ENCODE measurements at places on chromosomes 4 and X. TPM values are rescaled to one million over a fixed set of nuclear protein-coding genes. Genes with fewer than 3 reads are reported as not detected.

Gene ASB12
- total RNA-seq: 0.29 TPM

DNA sequence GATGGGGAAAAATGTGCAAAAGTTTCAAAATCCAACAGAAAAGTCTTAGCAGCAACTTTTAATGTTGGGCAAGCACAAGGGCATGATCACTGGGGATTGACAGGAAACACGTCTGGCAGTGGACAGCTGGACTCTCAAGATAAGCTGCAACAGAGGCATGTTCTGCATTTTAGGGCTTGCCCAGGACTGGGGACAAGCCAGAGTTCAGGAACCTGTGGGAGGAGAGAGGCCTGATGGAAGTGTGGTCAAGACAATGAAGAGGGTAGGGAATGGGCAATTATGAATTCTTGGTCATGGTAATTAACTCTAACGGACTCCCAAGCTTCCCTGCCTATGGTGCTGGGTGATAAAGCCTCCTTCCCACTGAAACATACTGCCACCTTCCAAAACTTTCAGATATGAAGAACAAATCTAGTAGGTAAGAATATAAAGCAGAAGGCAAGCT, 48.4 kb downstream of the ANXA3 start:
- no peak overlapping the region for H3K27ac ChIP-seq
- DNase-seq: no peak
- peaks cover 7% of the 10 kb centered on the region for H3K27me3 ChIP-seq
- H3K36me3 ChIP-seq: no peaks in the 10 kb centered on the region

- H3K4me1 ChIP-seq: no peaks in the 10 kb centered on the region
- no peak for DNase-seq
- no peaks in the 10 kb centered on the region for H3K36me3 ChIP-seq
These were observed 254.4 kb downstream of the NPFFR2 start for GRCh38 chr4:72286185-72286584.

Gene CITED1
- total RNA-seq: not detected

- no peak overlapping the region for H3K27ac ChIP-seq
- H3K36me3 ChIP-seq: peaks cover 26% of the 10 kb centered on the region
- DNase-seq: no peak
These were observed 60.9 kb downstream of the CLOCK start for GRCh38 chr4:55485821-55486220.

DNA sequence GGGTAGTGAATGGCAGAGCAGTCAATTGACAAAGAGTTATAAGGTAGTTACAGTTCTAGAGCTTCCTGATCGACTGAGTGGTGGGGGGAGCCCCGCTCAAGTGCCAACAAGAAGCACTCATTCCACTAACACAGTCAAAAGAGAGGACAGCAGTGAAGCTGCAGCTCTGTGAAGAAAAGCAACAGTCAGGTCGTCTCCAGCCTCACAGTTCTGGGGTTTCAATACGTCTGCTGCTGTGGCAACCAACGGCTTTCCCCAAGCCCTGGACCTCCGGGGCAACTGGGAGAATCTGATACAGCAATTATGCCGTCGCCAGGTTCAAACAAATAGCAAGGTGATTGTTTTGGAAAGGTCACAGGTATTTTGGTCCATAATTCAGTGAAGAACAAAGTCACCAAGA, 30.8 kb downstream of the GPM6B start:
- no peaks in the 10 kb centered on the region for H3K27me3 ChIP-seq
- no peak overlapping the region for H3K4me3 ChIP-seq
- H3K36me3 ChIP-seq: no peaks in the 10 kb centered on the region
- DNase-seq: no peak
- no peaks in the 10 kb centered on the region for H3K4me1 ChIP-seq
- no peak overlapping the region for H3K27ac ChIP-seq

GRCh38 chrX:150455215-150455608, 92.1 kb downstream of the MAMLD1 start:
- H3K4me1 ChIP-seq: peaks cover 29% of the 10 kb centered on the region
- no peak overlapping the region for H3K4me3 ChIP-seq
- peaks cover 2% of the 10 kb centered on the region for H3K27me3 ChIP-seq
- H3K36me3 ChIP-seq: no peaks in the 10 kb centered on the region
- no peak overlapping the region for H3K27ac ChIP-seq

DNA sequence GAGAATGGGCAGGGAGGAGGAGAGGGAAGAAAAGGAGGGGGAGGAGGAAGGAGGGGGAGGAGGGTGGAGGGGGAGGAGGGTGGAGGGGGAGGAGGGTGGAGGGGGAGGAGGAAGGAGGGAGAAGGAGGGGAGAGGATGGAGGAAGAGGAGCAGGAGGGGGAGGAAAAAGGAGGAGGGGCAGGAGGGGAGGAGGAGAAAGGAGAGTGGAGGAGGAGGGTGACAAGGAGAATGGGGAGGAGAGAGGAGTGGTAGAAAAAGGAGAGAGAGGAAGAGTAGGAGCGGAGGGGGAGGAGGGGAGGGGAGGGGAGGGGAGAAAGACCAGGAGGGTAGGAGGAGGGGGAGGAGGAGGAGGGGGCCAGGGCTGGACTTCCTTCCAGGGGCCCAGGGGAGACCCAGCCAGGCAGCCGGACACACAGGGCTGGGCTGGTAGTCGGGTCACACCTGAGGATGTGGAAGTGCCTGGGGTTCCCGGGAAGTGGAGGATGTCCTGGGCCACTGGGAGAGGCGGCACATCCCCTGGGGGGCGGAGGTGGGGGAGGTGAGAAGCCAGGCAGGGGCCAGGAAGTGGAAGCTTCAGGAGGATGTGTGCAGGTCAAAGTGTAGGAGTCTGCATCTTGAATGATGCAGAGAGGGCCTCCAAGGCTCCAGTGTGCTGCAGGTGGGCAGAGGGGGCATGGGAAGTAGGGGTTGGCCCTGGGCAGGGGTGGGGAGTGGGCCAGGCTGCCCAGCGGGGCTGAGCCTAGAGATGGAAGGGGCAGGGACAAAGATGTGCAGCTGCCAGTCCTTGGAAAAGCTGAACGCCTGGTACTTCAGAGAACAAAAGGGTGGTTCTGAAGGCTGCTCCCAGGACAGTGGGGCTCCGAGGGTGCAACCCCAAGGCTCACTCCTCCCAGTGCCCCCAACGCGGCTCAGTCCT, 18.8 kb downstream of the IL3RA start:
- no peaks in the 10 kb centered on the region for H3K27me3 ChIP-seq
- peak overlapping the region; percentile 73 for H3K27ac ChIP-seq
- H3K36me3 ChIP-seq: peaks cover 3% of the 10 kb centered on the region
- peaks cover 13% of the 10 kb centered on the region for H3K4me1 ChIP-seq

DNA sequence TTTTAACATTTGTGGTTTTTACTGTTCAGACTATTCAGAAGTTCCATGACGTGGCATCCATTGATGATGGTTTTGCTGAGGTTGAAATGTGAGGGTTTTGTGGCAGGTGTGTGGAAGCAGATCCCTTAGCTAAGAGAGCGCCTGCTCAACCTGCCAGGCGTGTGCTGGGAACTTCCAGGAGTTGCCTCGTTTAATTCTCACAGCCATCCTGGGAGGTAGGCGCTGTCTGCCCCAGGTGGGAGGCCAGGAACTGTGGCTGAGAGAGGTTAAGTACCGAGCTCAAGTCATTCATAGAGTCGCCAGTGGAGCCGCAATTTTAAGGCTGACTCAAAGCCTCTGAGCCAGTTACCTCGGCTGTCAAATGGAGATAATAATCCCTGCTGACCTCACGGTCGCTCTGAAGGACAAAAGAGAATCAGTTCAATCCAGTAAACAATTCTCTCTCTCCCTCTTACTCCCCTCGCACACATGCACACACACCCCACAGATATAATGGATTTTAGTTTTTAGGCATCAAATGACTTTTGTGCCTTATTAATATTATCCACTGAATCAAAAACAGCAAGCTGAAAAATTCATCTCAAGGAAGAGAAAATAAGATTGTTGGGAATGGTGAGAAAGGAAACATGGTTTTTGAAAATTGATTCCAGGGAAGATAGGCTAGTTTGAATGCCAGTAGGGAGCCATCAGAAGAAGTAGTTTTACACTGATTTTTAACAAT, 171.3 kb downstream of the PTTG2 start:
- no peaks in the 10 kb centered on the region for H3K27me3 ChIP-seq
- DNase-seq: peak; percentile 55
- H3K4me1 ChIP-seq: peaks cover 62% of the 10 kb centered on the region
- no peaks in the 10 kb centered on the region for H3K36me3 ChIP-seq

DNA sequence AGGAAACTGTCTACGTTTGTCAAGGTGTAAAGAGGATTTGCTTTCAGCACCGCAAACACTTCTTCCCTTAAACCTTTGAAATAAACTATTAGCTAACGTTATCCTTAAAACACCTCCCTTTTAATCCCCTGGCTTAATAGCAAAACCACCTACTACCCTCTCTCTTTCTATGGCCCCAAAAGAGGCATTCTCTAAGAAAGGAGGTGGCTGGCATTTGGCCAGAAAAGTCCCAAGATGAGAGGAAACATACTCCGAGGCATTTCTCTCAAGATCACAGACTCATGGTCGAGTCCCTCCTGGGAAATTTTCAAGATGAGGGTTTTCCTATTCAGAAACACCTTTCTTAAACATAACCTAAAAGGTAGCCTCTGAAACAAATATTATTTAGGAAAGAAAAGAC, 60.6 kb upstream of the VCX3B start:
- no peak overlapping the region for H3K27ac ChIP-seq
- no peaks in the 10 kb centered on the region for H3K4me1 ChIP-seq
- no peak for DNase-seq

- DNase-seq: no peak
- H3K4me3 ChIP-seq: no peak overlapping the region
- no peaks in the 10 kb centered on the region for H3K36me3 ChIP-seq
- H3K27ac ChIP-seq: no peak overlapping the region
These were observed 186.0 kb downstream of the DCHS2 start for GRCh38 chr4:154305616-154306015.

Gene H2BW2
- total RNA-seq: not detected

DNA sequence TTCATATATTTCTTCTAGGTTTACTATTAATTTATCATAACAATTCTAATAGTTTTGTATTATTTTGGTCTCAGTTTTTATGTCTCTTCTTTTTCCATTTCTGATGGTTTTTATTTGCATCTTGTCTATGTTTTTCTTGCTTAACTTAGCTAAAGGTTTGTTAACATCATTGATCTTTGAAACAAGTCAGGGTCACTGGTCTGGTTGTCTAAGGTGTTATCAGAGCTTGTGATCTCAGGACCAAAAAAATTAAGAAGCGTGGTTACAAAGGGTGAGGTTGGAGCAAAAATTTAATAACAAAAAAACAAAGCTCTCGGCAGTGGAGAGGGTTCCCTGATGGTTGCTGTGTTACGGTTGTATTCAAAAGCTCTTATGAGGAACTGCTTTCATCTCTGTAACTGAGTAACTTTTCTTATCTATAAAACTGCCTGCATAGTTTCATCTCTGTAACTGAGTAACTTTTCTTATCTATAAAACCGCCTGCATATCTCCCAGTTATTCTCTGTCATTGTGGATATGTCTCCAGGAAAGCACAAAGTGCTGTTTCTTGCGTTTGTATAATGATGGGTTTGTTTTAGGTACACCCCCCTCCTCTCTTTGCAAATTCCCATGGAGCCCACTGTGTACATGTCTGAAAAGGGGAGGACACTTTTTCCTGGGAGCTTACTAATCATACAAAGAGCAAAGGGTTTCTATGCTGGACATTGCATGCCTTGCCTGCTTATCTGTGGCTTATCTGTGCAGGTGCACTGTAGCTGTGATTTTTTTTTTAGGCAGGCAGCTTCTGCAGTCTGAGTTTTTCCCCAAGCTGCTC, 62.4 kb upstream of the UGT2B15 start:
- H3K36me3 ChIP-seq: no peaks in the 10 kb centered on the region
- no peak overlapping the region for H3K4me3 ChIP-seq
- DNase-seq: no peak
- H3K4me1 ChIP-seq: no peaks in the 10 kb centered on the region
- no peak overlapping the region for H3K27ac ChIP-seq
- peaks cover 4% of the 10 kb centered on the region for H3K27me3 ChIP-seq

DNA sequence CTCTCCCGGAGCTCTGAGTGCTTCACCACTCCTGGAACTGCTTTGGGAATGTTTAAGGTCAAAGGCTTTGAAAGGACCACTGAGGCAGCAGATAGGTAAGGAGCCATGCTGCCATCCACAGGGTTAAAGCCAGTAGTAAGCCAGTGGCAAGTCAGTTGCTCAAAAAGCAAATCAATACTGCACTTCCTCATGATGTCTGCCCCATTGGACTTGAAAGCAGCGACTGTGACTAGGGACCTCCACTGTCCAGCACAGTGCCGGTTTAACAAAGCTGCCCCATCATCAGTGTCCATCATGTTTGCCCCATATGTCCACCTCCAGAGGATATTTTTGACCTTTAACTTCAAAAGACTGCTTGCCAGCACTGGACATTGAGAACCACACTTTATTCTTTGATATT, 49.9 kb upstream of the FGF13 start:
- DNase-seq: no peak
- no peak overlapping the region for H3K4me3 ChIP-seq
- peaks cover 3% of the 10 kb centered on the region for H3K27me3 ChIP-seq
- H3K36me3 ChIP-seq: no peaks in the 10 kb centered on the region

Gene CSAG1
- total RNA-seq: not detected

Gene PARM1
- 0.21 TPM for total RNA-seq

DNA sequence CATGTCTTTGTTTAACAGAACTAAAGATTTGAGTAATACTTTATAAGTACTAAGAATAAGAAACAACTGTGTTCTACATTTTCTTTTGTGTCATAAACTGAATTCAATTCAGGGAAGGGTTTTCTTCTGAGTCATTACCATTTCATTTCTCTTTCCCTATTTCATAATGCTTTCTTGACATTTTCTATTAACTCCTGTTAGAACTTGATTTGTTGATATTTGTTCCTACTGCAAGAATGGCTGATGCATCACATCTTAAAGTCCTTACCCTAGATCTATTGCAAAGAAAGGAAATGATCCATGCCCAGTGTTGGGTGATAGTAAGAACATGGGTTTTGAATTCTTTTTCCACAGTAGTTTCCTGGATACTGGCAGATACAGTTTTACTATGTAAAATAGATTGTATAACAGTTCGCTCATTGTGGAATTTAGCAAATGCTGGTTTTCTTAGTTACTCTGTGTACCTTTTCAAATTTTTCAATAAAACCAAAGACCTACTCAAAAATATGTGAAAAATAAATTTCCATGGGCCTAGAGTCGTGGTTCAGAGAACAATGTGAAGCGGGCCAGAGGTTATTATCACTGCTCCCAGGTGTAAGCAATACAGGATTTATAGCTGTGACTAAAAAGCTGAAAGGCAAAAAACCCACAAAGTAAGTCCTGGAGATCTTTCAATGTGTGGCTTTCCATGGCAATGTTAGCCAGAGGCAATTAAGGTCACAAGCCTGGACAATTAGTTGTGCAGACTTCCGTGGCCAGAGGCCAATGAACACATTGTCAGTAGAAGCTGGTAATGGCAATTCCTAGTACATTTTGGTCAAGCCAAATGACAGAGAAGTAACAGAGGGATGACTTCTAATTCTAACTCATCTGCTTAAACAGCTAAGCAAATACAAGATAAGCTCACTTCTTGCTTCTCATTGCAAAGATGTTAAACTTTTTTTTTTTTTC, 127.3 kb upstream of the FAT4 start:
- no peaks in the 10 kb centered on the region for H3K27me3 ChIP-seq
- H3K27ac ChIP-seq: no peak overlapping the region
- no peak for DNase-seq
- no peak overlapping the region for H3K4me3 ChIP-seq
- H3K36me3 ChIP-seq: no peaks in the 10 kb centered on the region

Gene PAGE2
- not detected for total RNA-seq

Gene SPATA18
- total RNA-seq: not detected
